ENCODE measurements at places on chromosomes 4 and X.

- DNase-seq, result no peak
These were observed 43.9 kb upstream of the PSAPL1 start for GRCh38 chr4:7478665-7479064.

- no peak for DNase-seq
These were observed 37.6 kb downstream of the TAB3 start for GRCh38 chrX:30851449-30851848.

DNA sequence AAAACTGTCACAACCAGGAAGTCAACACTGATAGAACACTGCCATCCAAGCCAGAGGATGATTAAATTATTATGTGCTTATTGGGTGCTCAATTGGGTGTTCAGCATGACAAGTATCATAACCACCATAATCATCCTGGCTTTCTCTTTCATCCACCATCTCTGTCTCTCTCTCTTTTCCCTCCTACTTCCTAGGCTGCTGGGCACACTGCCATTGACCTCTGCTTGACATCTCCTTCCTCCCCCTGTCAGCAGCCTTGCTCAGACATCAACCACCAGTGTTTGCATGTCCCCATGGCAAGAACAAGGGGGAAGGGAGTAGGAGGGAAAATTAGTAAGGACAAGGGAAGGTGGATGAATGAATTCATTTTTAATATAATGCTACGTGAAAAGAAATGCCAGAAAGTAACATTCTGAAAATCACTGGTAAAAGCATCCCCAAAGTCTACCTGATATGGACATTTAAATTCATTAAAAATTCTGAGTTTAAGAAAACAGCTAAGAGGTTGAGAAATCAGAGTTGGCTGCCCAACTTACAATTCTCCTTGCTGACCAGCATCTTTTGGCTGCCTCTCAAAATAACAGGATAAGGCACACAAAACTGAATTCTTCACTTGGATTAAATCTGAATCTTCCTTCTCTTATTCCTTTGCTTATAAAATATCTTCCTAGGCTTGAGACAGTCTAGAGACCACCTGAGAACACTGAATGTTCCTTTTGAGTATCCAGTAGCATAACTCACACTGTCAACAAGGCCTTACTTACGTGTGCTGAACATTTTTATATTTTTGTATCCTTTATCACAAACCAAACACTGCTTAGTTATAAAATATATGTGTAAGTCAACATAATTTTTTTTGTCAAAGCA, 48.5 kb downstream of the SNCA start:
- peak; percentile 33 for DNase-seq

DNA sequence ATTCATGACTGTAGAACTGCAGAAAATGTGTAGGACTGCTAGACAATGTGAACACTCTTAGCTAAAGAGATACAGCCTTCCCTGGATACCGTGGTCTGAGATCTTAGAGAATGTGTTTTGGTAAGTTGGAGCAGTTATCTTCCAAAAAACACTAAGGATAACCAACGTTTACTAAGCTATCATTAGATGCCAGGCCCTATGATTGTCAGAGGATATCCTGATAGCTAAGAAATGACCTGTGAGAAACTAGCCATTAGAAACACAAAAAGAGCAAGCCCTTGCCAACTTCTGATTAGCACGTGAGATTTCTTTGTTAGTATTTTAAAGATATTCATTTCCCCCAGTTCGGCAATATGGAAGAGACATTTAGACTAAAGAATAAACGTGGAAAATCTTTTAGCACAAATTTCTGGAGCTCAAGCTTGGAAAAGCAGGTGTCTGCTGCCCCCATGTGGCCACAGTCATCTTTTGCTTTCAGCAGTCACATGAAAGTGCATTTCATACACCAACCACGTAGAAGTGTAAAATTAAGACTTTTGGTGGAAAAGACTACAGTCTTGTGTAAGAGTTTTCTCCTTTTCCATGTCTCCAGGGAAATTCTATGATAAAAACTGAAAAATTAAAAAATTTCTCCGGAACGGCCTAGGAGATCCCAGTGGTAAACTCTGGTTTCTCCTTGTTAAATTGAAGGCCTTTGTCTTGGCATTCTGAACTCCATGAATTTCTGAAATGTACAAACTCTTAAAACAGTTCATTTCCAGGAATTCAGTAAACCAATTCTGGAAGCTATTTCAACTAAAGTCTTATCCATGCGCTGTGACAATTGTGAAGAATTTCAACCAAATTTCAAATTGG, 136.4 kb downstream of the ZNF674 start:
- peak; percentile 8 for DNase-seq

- DNase-seq, result no peak
These were observed 34.1 kb downstream of the FHDC1 start for GRCh38 chr4:152970102-152970820.

- DNase-seq, result no peak
These were observed 31.9 kb downstream of the KDM5C start for GRCh38 chrX:53193093-53193492.

- DNase-seq, result no peak
These were observed at the start of gene EMCN for GRCh38 chr4:100517864-100518341. Gene EMCN (minus strand): TSS chr4:100518022. CDS start chr4:100517914, 108 bp downstream.

- DNase-seq, result no peak
These were observed 27.4 kb upstream of the SPON2 start for GRCh38 chr4:1199556-1200331.

GRCh38 chr4:119984996-119985395, 81.7 kb downstream of the MAD2L1 start:
- no peak for DNase-seq

DNA sequence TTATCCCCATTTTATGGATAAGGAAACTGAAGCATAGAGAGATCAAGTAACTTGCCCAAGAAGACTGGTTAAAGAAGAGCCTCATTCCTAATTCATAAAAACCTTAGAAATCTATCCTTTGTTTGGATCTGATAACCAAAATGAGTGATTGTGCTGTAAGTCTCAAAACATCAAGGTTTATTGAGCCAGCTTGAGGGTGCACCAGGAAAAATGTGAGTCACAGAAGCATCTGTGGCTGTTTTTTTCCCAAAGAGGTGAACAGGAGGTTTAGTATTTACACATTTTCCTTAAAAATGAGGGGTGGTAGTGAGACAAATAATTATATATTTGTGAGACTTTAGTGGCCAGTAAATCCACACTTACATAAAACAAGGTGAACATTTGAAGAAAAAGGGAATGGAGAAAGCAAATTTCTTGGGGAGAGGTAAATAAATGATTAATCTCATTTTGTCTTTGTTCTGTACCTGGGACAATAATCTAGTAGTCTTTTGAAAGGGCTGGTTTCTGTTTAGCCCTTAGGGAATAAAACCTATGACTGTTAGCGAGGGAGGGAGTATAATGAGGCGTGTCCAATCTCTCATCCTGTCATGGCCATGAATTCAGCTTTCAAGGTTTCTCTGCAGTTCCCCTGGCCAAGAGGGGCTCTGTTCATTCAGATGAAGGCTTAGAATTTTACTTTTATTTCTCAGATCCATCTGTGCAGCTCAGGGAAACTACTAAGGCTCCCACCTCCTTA, 12.2 kb upstream of the FMR1 start:
- no peak for DNase-seq

DNA sequence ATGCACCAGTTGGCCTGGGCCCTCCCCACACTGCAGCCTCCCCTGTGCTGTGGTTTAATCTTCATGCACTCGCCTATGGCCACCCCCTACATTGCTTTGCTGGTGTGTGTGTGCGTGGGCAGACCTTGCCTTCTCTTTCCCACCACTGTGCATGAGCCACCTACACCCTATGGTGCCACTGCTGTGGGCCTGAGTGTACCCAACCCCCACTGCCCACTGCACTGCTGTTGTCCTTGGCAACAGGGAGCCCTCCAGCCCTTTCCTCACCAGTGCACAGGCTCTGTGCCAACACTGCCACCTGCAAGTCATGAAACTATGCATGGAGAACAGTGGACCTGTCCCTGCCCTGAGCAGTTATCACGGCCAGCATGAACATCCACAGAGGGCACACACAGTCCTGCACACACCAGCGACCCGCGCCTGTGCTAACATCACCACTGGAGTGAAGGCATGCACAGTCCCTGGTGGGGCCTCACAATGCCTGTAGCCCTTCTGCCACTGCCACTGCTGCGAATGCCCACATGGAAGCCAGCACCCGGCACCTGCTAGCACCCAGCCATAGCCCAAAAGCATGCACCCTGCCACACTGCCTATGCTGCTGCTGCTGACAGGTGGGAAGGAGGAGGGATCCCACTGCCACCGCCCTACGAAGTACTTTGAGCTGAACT, 237.8 kb upstream of the ARSJ start:
- peak; percentile 25 for DNase-seq

DNA sequence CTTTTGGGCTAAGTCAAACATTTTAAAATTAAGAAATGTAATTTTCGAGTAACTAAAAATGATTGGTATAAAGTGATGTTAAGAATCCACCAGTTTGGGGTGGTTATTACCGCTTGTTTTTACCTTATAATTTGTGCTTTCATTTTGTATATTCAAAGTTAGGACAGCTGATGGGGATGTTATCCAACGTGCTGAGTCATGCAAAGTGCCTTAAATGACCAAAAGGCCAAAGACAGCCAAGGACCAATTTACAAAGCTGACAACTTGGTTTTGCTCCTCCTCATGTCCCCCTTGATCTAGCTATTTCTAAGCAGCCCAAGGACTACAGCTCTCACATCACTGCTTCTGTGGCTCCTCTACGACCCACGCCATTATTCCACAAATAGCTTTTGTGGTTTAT, 181.4 kb upstream of the PCDH7 start:
- DNase-seq, result no peak

DNA sequence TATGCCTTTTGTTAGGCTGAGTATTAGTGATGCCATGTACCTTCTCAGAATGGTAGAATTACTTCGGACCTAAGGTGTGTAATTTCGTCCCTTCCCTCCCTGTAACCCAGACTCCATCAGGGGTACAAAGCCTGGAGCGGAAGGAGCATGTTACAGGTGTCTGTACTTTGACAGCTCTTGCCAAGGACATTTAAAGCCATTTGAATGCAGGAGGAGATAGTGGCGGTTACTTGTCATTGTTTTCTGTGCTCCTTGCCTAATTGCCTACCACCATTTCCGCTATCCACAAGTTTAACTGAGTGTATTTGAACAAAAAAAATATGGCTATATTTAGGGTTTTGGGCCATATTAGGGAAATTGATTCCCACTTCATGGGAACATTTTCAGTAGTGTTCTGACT, 1.8 kb downstream of the FNIP2 start:
- no peak for DNase-seq

DNA sequence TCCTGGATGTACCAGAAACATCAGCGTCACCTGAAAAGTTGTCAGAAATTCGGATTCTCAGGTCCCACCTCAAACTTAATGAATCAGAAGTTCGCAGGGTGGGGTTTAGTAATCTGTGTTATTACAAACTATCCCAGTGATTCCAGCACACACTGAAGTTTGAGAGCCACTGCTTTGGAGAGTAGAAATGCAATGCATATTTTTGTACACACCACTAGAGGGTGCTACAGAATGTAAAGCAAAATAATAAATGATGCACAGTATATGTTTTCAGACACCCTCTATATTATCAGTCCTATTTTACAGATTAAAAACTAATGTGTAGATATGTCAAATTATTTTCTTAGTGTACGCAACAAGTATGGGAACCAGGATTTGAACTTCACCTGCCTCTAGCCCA, 2.4 kb upstream of the MORF4L2 start:
- DNase-seq, result peak; percentile 12

DNA sequence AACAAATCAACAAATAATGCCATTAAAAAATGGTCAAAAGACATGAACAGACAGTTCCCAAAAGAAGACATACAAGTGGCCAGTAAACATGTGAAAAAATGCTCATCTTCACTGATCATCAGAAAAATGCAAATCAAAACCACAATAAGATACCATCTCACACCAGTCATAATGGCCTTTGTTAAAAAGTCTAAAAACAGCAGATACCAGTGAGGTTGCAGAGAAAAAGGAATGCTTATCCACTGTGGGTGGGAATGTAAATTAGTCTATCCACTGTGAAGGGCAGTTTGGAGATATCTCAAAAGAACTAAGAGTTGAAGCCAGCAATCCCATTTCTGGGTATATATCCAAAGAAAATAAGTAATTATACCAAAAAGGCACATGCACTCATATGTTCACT, 668.1 kb upstream of the CPEB2 start:
- DNase-seq, result no peak

- DNase-seq, result no peak
These were observed 63.3 kb upstream of the ANXA10 start for GRCh38 chr4:168028970-168029597.

GRCh38 chr4:146236216-146236615, 21.9 kb downstream of the REELD1 start:
- DNase-seq, result no peak

DNA sequence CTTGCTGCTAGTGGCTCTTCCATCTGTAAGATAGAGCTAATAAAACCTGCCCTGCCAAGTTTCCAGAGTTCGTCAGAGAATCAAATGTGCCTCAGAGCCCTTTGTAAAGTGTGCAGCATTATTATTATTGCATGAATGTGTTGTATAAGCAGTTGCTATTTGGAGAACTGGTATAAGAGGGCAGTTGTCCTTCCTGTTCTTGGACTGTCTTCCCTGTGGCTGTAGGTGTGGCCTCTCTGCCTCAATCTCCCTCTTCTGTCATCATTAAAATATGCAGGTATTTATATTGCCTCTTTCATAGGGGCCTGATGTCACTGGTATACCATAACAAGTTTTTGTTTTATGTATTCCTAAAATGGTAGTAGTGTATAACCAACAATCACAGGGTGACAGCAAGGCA, 3.8 kb downstream of the MTM1 start:
- DNase-seq, result no peak

DNA sequence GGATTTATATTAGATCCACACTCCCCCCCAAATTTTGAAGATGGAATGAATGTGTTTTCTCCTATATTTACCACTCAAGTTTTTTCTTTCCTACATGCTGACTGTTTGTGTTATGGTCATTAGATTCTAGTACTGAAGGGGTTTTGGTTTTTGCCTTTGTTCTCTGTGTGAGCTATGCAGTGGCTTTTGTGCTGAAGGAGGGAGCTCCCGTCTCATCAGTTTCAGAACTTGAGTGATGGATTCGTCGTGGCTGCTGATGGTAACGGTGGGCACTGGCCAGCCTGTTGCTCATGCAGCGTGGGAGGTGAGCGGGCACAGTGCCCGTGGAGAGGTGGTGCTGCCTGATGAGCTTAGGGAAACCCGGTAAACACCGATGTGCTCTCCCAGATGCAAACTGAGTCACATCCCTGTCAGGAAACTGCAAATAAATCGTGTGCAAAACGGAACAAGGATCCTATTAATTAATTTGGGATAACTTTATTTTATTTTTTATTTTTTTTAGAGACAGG, 101.5 kb downstream of the SORBS2 start:
- DNase-seq, result no peak

All from NCI-H1092 (cell line).